ENCODE measurements at places on chromosomes 2 and 18.

GRCh38 chr2:186129767-186130581 lies 356.1 kb upstream of the ZC3H15 start:
- no peak for DNase-seq

- DNase-seq: no peak
Observed at GRCh38 chr2:33264766-33265165, 211.7 kb upstream of the RASGRP3 start.

- DNase-seq: no peak
Observed at GRCh38 chr2:183543222-183543621, 419.0 kb downstream of the NUP35 start.

GRCh38 chr2:47311764-47312490 lies 91.0 kb upstream of the MSH2 start:
- DNase-seq: no peak

Measured in skin of body (tissue), 3 donors.